ENCODE measurements at places on chromosomes 16 and 17. TPM values are rescaled to one million over a fixed set of nuclear protein-coding genes. Genes with fewer than 3 reads are reported as not detected.

Gene ATP2A1
- total RNA-seq = 2.1 TPM

GRCh38 chr17:13016881-13017654 is 759 bp downstream of the ELAC2 start:
- DNase-seq = no peak

GRCh38 chr16:55534756-55535155 is 25.9 kb downstream of the LPCAT2 start:
- no peak for DNase-seq

DNA sequence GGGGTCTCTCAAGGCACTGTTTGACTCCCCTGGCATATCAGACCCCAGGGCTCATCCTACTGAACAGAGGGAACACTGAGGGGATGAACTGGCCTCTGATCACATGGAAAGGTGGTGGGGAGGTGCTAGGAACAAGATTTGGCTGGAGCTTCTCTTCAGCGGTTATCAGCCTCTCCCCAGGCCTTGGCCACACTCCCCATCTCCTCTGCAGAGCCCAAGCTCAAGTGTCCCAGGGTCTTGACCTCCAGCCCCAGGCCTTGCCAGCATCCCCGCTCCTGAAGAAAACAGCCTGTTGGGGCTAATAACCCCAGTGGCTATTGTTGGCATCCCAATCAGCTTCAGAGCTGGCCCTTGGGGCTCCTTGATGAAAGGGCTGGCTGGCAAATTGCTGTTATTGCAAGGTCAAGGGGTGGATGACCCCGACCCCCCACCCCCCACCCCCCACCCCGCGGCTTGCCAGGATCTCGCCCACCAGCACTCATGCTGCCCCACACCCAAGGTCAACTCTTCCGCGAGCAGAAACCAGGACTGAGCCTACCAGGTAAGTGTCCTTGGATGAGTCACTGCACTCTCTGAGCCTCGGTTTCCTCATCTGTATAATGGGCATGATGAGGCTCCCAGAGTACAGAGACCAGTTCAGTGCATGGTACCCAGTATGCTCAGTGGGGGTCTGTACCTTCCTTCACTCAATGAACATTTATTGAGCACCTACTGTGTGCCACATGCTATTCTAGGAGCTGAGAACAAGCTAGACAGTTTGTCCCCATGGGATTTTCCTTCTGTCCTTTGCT is 18.8 kb upstream of the FAM83G start:
- no peak for DNase-seq

Gene ARHGAP23
- total RNA-seq = 0.48 TPM

GRCh38 chr17:76827736-76828135 is 40.5 kb upstream of the MGAT5B start:
- no peak for DNase-seq

Gene MMP2
- not detected for total RNA-seq

DNA sequence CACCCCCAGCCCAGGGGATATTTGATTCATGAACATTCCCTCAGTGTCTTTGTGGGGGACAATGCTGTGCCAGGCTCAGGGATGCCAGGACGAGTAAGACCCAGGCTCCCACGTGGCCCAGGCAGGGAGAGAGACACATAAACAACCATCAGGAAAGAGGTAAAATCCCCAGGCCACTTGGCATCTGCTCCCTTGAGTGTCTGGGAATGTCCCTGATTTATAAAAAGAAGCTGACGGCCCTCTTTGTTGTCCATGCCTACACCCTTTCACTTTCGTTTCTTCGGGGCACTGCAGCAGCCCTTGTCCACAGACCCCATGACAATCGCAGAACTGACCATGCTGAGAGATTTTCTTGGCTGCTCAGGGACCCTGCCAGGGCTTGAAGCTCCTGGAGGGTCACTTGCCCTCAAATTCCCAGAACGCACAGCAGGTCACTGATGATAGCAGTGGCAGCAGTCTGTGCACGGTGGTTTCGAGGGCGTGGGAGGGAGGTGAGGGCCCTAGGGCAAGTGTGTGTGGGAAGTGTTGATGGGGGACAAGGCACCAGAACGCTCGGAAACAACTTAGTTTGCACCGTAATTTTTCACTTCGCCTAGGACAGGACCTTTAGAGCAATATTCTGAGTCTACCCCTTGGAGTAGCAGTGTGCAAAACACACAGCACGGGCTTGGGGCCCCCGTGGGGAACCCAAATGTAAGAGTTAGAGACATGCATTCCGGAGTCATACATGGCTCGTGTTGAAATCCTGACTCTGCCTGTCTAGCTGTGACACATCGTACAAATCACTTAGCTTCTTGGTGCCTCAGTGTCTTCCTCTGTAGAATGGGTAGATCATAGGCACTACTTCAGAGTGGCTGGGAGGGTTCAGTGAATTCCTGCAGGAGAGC is 4.7 kb downstream of the NOD2 start:
- no peak for DNase-seq

Gene METRNL
- 22.9 TPM for total RNA-seq

Gene KIAA0513
- 13.5 TPM for total RNA-seq

DNA sequence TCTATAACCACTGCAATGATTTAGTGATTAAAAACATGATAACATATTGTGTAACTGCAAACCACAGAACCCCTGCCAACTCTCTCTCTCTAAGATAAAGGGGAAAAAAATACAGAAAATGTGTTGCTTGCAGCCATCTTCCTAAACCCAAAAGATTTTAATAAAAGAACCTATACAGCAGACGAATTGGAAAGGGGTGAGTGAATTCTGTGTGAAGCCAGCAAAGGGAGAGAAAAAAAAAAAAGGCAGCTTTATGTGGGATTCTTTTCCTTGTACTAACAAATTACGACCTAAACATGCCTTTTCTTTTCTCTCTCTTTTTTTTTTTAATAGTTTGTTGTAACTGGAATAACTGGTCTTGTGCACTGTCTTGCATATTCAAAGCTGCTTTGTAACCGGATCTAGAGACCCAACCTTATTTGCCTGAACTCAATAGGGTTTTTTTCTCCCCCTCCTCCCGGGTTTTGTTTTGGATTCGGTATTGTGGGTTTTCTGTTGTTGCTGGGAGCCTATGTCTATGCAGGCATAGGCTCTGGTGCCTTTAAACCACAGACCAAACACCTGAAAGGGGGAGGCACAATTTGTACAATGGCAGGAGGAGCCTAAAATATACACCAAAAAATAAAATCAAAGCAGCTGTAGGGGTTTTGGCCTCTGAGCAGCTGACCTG is 7.0 kb upstream of the ZFHX3 start:
- no peak for DNase-seq
